H4 (cell line): ENCODE measurements at places on chromosomes 4 and X. TPM values are rescaled to one million over a fixed set of nuclear protein-coding genes. Genes with fewer than 3 reads are reported as not detected.

- no peak for DNase-seq
These were observed at the start of gene MTMR1 for GRCh38 chrX:150692831-150693724. MTMR1 (plus strand) TSS chrX:150693396; CDS start chrX:150693531, 135 bp downstream.

- no peak for DNase-seq
These were observed 134.2 kb downstream of the PTTG2 start for GRCh38 chr4:38094419-38094818.

DNA sequence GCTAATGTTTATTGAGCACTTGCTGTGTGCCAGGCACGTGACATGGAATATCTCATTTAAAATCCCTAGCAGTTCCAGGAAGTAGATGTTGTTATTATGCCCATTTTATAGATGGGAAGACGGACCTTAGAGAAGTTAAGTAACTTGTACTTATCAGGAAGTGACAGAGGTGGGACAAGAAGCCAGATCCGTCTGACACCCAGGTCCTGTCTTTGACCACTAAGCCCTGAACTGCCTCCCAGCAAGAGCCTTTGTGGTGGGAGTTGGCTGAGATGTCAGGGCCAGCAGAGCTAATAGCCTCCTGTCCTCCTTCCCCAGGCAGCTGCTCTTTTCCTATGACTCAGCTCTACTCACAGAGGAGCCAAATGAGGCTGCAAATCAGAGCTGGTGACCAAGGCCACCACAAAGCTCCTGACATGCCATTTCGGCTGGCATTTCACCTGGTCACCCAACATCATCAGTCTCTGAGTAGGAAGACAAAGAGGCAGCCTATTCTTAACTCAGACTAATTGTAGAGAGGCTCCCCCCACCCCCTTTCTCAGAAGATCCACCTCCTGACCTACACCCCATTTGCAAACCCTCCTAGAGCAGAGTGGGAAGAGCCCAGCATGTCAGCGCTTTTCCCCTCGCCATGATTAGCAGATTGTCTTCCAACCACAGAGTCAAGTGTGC lies 175.1 kb upstream of the KIT start:
- peak; percentile 68 for DNase-seq

DNA sequence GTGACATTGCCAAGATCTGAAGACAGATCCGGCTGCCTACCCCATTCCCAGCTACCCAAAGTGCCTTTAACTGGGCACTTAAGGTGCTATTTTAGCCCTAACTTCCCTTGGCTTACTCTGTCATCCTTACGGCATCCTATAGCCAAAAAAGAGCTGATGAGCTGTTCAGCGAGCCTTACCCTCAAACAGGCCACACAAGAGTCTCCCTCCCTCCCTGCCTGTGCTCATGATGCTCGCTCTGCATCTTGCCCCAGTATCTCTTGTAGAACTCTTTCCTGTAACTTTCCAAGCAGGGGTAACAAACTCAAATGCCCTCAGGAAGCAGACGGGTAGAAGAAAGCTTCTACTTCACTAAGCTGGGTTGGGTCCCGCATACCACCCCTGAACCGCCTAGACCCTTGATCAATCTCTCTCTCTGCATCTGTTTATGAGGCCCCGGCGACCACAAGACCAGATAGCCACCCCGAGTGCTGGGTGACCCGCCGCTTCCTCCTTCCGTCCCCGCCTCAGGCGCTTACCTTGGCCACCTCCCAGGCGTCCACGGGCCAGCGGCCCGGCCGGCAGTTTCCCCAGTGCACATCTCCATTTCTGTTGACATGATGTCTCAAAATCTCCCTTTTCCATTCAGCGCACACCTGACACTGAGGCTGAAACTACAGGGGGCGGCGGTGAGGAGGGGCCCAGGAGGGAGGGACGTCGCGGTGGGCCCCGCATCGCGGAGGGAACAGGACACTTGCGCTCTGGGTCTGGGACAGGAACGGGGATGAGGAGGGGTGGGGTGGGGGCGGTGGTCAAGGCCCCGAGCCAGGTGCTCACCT lies 663 bp downstream of the CXorf38 start:
- no peak for DNase-seq

GRCh38 chr4:80215449-80216052 lies 18.2 kb downstream of the PRDM8 start:
- peak; percentile 47 for DNase-seq

GRCh38 chr4:114384629-114385028 lies 214.0 kb upstream of the UGT8 start:
- peak; percentile 37 for DNase-seq

The EVC gene
- 5.5 and 6.7 TPM in 2 replicates for total RNA-seq

The CT45A1 gene
- total RNA-seq, result not detected in 2 replicates

DNA sequence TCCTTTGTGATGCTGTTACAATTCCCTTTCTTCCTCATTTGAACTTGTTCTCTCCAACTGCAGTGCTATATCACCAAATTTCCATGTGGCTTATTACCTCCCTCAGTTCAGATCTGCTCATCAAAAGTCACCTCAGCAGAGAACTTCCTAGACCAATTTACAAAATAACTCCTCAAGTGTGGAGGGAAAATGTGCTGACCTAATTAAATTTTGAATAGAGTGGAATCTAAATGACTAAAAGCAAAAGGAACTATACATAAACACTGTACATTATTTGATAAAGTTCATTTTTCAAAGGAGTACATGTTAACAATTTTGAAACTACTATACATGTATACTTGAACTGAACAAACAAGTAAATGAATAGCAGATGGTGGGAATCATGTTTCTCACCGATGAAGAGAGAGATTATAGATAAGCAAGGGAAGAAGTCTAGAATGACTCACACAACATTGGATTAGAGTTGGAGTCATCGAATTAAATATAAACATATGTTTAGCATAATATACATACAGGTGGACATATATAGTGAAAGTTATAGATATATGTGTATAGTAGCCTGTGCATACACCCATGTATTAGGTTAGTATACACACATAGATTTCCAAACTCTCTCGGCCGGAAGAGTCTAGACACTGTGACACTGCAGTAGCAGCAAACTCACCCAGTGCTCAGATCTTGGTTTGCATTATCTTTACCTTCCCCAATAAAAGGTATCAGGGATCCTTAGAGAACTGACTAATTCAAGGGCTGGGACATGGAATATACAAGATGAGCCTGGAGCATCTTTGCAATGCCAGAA lies 318.7 kb downstream of the PCDH18 start:
- DNase-seq, result no peak

- DNase-seq, result no peak
These were observed 7.0 kb upstream of the SLC7A11 start for GRCh38 chr4:138249132-138249531.

DNA sequence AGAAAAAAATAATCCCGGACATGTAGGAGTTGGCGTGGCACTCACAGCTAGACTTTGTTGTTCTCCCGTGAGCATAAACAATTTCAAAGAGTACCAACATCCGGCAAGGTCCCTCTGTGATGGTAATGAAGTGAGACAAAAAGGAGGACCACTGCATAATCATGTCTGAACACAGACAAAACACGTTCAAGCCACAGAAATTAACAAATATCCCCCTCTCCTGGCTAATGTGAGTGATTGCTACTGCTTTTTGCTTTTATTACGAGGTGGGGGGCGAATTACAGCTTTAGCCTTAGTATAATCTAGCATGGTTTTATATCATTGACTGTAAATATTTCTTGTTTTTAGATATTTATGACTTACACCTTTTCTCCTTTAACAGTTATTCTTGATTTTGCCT lies 118.5 kb downstream of the PLS3 start:
- DNase-seq, result peak; percentile 37

GRCh38 chr4:72971572-72971971 lies 97.9 kb downstream of the COX18 start:
- peak; percentile 67 for DNase-seq

- peak; percentile 10 for DNase-seq
These were observed 1.1 kb downstream of the XIAP start for GRCh38 chrX:123860983-123861382.

The SLC38A5 gene
- total RNA-seq, result 0.04 TPM in 1 of 2 replicates, not detected in the other

- DNase-seq, result no peak
These were observed 141.5 kb upstream of the RBPJ start for GRCh38 chr4:26179316-26179760.

The P2RY8 gene
- 0.25 TPM in 1 of 2 replicates, not detected in the other for total RNA-seq

GRCh38 chr4:1365271-1366178 lies 18.5 kb downstream of the UVSSA start:
- no peak for DNase-seq

The NAT8L gene
- total RNA-seq, result 0.45 and 0.58 TPM in 2 replicates

DNA sequence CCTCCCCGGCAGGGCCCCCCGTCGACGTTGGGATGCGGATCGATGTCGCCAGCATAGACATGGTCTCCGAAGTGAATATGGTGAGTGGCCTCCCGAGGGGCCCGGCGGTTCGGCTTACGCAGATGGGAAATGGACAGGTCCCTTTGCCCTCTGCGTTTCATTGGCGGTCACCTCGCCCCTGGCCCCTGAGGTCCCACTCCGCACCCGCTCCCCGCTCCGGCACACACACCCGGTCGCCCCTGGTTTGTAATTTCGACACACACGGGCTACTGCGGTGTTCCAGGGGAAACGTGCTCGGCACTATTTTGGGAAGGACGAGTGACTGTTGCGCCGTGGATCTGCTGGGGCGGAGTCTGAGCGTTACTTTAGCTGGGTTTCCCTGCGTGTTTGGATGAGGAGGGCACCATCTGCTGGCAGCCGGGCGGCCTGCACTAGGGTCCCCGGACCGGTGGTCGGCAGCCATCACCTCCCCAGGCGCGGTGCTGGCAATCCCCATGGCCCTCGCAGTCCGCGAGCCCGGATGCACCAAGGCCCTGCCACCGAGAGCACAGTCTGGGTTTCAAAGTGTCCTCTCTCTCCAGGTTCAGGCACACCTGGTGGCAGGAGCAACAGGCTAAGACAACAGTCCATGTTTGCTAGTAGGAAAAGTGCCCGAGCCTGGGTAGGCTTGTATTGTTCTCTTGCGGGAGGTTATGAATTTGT lies 1.2 kb downstream of the GABRB1 start:
- peak; percentile 74 for DNase-seq

DNA sequence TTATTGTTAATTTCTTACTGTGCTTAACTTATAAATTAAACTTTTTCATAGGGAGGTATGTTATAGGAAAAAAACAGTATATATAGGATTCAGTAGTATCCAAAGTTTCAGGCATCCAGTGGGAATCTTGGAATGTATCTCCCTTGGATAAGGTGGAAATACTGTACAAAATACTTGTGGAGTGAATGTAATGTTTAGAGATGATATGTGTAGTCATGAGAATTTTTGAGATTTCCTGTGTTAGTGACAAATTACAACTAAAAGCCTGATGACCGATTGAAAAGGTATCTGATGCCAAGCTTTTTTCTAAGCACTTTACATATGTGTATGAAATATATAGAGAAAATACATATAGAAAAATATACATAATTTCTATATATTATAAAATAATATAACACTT lies 69.2 kb downstream of the STK32B start:
- DNase-seq, result no peak

DNA sequence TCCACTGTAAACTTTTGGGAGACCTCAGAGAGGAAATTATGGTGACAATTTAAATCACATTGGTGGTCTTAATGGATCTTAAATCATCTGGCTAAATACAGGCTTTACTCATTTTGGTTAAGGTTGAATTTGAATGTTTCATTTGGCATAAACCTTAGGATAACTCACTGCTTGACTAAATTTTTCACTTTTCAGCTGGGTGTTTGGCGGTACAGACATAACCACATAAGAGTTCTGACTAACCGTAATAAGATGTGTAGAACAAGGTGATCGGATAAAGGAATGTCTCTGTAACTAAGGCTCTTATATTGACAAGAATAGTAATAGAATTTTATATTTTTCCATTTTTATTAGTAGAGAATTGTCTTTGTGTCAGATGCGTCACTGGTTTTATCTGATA lies 281.0 kb downstream of the BMPR1B start:
- DNase-seq, result no peak

The SYNPO2 gene
- 0.45 and 0.95 TPM in 2 replicates for total RNA-seq

DNA sequence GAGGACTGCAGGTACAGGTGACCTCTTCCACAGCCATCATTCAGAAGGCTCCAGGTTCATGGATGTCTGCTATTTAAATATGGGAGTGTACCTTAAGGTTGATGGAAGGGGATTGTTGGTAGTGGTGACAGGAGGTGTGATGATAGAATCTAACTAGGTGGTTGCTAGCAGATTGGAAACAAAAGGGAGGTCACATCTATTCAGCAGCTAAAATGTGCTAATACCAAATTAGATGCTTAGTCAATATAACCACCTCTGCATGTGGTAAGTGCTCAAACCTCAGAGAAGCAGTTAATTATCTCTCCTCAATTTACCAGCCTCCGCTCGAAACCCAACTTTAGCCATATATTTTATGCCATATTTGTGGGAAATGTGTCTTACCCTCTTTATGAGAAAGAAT lies 98.7 kb upstream of the CCSER1 start:
- no peak for DNase-seq

DNA sequence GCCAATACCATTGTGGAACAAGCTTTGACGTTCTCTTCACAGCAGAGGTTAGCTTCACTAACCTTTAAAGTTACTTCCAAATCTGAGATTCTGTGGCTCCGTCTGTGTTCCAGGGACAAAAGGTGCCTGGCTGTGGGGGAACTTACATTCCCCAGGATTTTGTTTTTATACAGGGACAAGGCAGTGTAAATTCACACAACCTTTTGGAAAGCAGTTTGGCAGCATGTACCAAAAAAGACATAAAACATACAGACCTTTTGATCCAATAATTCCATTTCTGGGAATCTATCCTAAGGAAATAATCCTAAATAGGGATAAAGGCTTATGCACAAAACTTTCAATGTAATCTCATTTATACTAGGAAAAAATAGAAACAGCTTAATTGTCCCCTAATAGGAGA lies 8.9 kb upstream of the C1QTNF7 start:
- DNase-seq, result no peak

DNA sequence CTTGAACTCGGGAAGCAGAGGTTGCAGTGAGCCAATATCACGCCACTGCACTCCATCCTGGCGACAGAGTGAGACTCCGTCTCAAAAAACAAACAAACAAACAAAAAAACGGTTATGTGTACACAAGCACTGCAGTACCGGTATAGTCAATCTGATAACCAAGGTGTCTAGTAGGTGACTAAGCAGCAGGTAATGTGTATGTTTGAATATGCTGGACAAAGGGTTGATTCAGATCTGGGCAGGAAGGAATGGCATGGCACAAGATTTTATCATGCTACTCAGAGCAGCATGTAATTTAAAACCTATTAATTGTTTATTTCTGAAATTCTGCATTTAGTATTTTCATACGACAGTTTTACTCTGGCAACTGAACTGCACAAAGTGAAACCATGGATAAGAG lies 41.7 kb downstream of the MAGEC1 start:
- DNase-seq, result no peak

GRCh38 chrX:151695583-151696340 lies 504 bp downstream of the PRRG3 start:
- DNase-seq, result no peak

The KCTD8 gene
- total RNA-seq, result 0.18 and 0.21 TPM in 2 replicates

- DNase-seq, result no peak
These were observed 124.4 kb upstream of the SLC34A2 start for GRCh38 chr4:25531272-25531671.

DNA sequence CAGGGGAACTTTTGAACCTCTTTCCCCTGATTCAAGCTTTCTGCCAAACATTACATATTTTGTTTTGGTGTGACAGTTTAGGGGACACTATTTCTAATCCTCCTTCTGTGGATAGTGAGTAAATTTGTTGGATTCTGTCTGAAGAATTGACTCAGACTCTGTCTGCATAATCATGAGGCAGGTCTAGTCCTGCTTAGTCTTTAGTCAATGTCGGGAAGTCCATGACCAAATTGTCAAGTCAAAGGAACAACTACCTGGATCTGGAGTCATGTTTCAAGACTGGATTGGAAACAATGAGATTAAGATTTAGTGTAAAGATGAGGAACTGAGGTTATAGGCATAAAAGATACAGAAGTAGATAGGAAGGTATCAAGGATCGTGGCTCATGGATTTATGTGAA lies 100.9 kb downstream of the MAGEB17 start:
- no peak for DNase-seq

GRCh38 chr4:101355246-101355645 lies 7.9 kb upstream of the PPP3CA start:
- DNase-seq, result no peak
